ENCODE measurements at places on chromosomes 2 and 18.
A peak's percentile ranks its signal among the peaks of the same experiment; 100 is the strongest.

- DNase-seq: peak; percentile 42
These were observed 52.7 kb upstream of the CTLA4 start for GRCh38 chr2:203814661-203815540.

DNA sequence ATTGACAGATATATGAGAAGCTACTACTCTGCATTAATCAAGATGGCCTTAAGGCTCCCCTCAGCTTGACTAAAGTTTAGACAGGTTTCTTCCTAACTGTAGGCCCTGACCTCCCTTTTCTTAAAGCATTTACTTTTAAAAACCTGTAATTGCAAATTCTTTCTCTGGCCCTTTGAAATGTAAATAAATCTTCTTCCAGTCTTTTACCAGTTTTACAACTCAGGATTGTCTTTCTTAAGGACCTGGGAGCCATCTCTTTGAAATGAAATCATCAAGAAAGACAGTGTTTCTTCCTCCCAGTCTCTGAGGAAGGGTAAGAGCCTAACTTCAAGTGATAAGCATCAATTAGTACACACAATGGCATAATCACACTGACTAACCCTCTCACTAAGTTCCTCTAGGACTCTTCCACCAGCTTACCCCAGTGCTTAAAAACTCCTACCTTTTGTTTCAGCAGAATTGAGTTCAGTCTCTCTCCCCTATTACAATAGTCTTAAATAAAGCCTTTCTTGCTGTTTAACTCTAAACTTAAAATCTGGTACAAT is 58.7 kb upstream of the CDH20 start:
- DNase-seq: no peak

GRCh38 chr2:18551623-18552022 is 8.8 kb downstream of the RDH14 start:
- DNase-seq: no peak

DNA sequence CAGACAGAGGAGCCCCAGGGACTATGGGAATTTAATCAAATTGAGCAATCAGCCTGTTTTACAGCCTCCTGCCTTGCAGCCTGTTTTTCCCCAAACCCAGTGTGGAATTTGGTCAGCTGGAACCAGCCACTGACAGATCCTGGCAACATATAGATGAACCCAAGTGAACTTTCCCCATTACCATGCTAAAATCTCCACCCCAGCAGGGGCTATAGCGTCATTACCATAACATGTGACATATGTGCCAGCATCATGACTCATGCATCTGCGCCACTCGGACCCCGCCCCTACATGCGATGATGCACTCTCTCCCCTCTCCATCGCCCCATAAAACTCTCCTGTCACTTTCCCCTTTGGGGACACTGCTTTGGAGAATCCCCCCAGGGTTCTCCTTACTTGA is 17.3 kb upstream of the FEZ2 start:
- no peak for DNase-seq

DNA sequence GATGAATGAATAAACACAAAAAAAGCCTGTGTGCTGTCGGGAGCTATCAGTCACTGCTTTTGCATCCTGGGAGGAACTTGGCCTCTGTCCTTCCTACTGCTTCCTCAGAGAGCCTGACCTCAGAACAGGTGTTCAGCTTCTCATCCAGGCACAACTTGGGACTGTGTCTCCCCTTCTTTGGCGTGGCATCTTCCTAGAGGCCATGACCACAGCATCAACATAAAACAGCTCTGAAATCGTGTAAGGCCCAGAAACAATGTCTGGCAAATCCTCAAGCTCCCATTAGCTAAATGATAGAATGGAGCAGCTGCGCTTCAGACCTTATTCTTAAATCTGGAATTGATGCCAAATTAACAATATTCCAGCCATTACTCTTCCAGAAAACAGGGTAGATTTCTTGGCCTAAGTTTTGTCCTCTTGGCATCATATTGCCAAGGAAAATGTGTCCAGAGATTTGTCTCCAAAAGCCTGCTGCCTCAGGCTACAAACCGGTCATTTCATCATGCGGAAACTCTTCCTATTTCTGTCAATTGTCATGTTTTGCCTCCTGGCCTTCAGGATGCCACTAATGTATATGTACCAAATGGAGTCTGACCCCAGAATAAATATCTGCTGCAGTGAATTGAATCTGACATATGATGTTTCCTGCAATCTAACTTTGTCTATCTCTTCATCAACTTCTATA is 53.2 kb upstream of the RAB27B start:
- DNase-seq: no peak

DNA sequence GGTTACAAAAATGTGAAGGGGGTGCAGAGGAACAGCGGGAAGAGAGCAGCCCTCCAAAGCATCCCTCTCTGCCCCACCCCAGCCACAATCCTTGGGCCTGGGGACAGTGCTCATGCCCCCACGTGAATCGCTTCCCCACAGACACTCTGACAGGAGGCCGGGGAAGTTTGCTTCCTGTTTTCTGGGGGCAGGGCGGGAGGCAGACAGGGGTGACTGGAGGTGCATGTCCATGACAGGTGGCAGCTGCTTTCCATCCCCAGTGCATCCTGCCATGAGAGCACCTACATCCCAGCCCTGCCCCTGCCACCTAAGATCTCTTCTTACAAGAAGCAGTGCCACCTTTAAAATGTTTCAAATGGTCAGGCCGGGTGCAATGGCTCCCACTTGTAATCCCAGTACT is 47.2 kb upstream of the UBE2F start:
- no peak for DNase-seq

GRCh38 chr2:114056294-114057143 is 166.6 kb downstream of the ACTR3 start:
- no peak for DNase-seq

DNA sequence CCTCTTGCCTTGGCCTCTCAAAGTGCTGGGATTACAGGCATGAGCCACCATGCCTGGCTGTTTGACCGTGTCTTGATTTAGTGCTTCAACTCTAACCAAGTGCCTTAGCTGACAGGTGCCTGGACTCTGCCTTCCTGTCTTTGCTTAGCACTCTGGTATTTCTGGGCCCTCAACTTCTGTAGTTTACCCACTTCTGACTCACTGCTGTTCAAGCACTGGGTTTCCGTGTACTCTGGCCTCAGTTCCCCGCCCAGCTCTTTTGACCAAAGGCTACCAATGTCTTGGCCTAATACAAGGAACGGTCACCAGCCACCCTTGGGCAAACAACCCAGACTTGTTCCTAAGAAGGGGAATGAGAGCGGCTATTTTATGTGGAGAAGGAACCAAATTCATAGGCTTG is 35.7 kb upstream of the CABLES1 start:
- DNase-seq: no peak

GRCh38 chr2:31415421-31415820 is 879 bp upstream of the XDH start:
- no peak for DNase-seq

- DNase-seq: peak; percentile 58
These were observed 262.6 kb upstream of the THUMPD2 start for GRCh38 chr2:40041422-40042382.

GRCh38 chr2:131125195-131125757 is 20.1 kb downstream of the PLEKHB2 start:
- no peak for DNase-seq

DNA sequence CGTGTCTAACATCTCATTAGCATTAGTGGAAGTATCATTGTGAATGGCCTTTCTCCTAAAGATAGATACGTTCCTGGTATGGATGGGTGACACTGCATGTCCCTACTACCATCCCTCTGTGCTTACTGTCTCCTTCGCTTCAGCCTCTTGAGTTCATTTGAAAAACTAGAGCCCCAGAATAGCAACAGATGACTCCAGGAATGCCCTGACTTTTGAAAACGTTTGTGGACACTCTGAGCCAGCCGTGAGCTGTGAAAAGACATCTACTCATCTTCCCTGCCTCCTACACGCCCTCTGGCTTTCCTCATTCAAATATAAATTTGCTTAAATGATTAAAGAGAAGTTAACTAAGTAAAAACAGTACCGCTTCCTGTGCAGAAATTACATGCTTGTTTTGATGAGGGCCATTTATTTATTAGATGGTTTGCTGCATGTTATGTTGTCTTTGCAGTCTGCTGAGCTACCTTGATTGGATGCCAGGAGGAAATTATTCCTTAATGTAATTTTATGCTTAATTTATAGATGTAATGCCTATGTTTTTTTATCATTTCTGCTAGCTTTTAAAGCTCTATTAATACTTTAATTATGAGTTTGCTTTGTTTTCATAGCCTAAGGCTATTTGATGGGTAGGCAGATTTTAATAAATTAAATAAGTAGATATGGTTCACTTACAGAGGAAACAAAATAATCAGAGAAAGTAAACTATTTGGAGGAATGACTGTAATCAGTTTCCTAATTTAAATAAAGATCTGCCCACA is 32.1 kb upstream of the MYO3B start:
- DNase-seq: no peak

GRCh38 chr18:62723666-62724281 is 8.4 kb downstream of the PHLPP1 start:
- no peak for DNase-seq

DNA sequence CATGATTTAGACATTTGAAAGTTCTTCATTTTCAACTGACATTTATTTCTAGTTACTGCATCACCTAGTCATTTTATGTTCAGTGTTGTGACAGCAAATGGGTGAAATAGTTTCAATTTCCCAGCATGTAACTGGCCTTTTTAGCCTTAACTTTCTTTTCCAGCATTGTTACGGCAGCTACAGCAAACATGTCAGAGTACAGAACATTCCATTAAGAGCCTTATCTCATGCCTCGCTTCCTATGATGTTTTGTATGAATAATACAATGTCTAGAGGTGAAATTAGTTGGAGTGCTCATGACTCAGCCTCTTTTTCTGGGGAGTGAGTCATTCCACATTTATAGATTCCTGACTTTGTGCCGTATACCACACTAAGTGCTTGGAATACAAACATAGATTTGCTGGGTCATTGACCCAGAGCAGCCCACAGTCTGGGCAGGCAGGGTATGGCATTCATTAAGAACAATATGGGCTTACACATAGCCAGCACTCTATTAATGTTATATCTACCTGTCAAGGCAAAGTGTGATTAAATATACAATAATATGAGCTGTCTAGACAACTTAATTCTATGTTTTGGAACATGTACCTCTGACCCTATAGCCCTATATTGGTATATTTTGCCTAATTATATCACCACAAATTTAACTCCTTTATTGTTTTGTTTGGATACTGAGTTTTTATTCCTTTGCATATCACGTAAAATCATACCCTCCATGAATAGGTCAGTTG is 72.2 kb downstream of the MAP2 start:
- no peak for DNase-seq

DNA sequence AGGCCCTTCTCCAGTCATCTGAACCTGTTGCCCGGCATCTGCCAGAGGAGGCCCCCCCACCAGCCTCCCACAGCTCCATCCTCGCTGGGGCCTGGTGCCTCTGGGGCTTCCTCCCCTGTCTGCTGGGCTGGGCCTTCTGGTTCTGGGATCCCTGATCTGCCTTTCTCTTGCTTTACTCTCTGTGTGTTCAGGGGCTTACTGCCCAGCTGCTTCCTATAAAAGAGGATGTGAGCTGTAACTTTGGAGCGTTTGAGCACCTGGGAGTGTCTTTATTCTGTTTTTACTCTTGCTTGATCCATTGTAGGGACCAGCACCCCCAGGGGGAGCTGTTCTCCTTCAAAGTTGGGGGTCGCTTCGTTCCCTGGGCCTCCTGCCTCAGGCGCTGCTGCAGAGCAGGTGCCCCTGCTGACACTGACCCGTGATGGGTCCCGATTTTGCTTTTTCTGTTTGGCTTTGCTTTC is 23.1 kb upstream of the FAHD2A start:
- peak; percentile 3 for DNase-seq

- DNase-seq: no peak
These were observed 11.9 kb downstream of the ATG4B start for GRCh38 chr2:241649404-241649803.

DNA sequence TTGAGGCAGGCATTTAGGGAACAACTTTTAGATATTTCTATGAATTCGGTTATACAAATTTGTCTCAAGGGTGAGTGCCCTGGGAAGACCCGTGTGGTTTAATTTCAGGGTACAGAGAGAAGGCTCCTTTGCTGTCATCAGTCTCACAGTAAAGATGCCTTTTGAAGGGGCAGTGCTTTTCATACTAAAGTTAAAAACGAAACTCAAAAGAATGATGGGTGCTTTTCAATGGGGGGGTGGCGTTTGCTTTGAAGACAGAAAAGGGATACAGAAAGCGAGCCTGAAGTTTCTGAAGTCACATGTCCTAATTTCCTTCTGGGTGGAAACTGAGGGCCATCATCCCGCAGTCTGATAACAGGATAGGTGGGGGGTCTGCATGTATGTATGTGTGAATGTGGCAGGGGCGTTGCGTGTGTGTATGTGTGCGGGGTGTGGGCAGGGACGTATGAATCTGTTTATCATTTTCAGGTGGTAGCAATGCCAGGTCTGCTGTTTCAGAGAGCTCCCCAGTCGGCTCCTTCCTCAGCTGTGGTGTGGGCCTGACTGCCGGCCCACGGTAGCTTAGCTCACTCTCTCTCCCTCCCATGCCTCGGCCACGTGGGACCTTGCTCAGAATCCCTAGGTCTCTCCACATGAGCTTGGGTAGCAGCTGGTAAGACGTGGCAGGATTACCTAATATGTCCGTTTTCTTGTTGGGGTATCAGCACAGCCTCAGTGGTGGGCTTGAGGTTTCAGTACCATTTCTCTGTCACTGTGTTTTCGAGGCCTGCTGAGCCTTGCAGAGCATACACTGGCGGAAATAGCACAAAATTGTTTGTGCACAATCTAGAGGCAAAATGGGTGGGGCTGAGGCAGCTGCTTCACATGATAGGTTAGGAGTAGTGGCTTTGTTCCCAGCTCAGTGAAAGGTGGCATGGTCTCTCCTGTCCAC is 32.7 kb downstream of the ARHGAP25 start:
- no peak for DNase-seq
